ENCODE measurements at places on chromosomes 4 and X. TPM values are rescaled to one million over a fixed set of nuclear protein-coding genes. Genes with fewer than 3 reads are reported as not detected.

Gene ITGB1BP2
- 2.1 TPM for total RNA-seq

Gene GABRB1
- total RNA-seq, result 7.3 TPM

Gene PPM1K
- total RNA-seq, result 39.6 TPM

Gene ARHGAP4
- 2.8 TPM for total RNA-seq

Gene VEGFD
- 0.19 TPM for total RNA-seq

Gene EVC2
- total RNA-seq, result 0.50 TPM

Gene TRMT2B
- total RNA-seq, result 5.7 TPM

Gene CT47B1
- total RNA-seq, result not detected

Gene GPR119
- not detected for total RNA-seq

Gene SRPK3
- 0.51 TPM for total RNA-seq

Gene GPR82
- 1.1 TPM for total RNA-seq

Gene HSFX2
- 1.5 TPM for total RNA-seq

Gene RHOXF1
- total RNA-seq, result not detected

Gene SH3D19
- total RNA-seq, result 4.7 TPM

Gene COL4A6
- total RNA-seq, result 6.5 TPM

Gene GLRB
- 0.49 TPM for total RNA-seq

Gene SHROOM3
- total RNA-seq, result 4.2 TPM

Gene MAPK10
- total RNA-seq, result 104 TPM

Gene TLR3
- total RNA-seq, result 17.2 TPM

Gene CLCN3
- total RNA-seq, result 128 TPM

Gene TLR7
- 0.31 TPM for total RNA-seq

Gene ADGRG2
- total RNA-seq, result 0.81 TPM

Gene SYN1
- total RNA-seq, result 7.9 TPM

Gene TMPRSS11D
- 0.76 TPM for total RNA-seq

Gene RASL11B
- 13.0 TPM for total RNA-seq

All from motor neuron (in vitro differentiated cells).